Stimulated activated CD8-positive, alpha-beta memory T cell treated with anti-CD3 and anti-CD28 coated beads, Interleukin-7, amount 100 ng/mL, for 1 hour (primary cell): ENCODE measurements at places on chromosomes 7 and 10.

GRCh38 chr7:6165075-6165474, 107.3 kb downstream of the CYTH3 start:
- no peak for DNase-seq

- no peak for DNase-seq
These were observed 15.6 kb downstream of the BCCIP start for GRCh38 chr10:125838802-125839575.

- DNase-seq, result no peak
These were observed 298.1 kb downstream of the GFRA1 start for GRCh38 chr10:115974816-115975430.

DNA sequence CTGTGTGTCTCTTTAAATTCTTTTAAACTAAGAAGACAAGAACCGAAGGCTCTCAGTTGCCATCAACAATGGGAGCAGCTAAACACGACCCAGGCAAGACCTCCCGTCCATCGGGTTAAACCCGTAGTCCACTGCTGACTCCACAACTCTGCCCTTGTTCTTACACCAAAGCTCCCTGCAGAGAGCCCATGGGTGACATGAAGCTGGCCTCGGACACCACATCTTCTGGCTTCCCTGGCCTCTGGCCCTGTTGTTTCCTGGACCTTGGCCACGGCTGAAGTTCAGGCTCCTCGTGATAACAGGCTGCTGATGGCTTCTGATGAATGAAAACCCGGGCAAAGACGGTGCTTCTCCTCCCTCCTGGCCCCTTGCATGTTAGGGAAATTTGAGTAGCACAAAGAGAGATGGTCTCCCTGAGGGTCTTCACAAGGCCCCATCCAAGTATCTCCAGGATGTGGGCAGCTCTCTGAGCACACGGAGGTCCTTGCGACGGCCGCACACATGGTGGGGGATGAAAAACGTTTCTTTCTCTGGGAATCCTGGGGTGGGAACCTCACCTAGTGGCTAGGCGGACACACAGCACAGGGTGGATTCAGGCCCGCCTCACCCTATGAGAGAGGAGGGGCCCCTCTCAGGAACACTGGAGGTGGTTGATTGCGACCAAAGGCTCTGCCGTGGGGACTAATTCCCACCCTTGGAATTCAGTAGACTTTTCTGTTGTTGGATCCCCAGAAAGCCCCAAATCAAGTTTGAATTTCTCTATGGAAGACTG, 271.1 kb downstream of the ADARB2 start:
- no peak for DNase-seq

GRCh38 chr10:121087129-121087528, 236.0 kb downstream of the WDR11 start:
- no peak for DNase-seq

DNA sequence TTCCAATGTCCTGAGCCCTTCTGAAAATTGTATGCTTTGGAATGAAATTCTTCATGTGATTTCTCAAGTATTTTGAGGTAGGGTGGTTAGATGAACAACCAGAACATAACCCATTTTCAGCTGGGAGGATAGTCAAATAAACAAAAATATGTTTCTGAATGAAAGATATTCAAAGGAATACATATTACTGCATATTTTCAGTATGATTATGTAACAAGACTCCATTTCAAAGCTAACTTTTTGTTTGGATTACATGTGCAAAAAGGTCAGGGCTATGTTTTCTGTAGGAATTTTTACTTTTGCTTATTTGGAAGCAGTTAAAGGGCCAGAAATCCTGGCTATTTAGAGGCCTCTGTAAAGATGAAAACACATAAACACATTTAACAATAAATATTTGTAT, 27.7 kb downstream of the CDK6 start:
- no peak for DNase-seq

DNA sequence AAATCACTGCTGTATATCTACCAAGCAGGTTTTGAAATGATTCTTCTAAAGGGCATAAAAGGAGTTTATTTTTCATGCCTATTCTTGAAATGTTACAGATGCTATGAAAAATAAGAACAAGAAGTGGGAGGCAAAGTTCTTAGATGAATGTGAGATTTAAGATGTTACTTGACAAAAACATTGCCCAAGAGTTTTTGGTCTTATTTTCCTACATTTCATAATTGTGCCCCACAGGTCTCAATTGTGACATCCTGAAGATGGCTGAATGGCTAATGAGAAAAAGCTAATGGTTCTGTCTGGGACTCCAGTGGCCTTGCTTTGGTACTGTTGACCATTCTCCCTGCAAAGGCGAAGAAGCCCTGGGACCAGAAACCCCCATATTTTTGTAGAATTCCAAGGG, 43.0 kb upstream of the IFRD1 start:
- no peak for DNase-seq

GRCh38 chr10:4670737-4671136, 155.3 kb upstream of the AKR1E2 start:
- no peak for DNase-seq
